Amniotic stem cell (primary cell): ENCODE measurements at places on chromosomes 13 and 19.
A peak's percentile ranks its signal among the peaks of the same experiment; 100 is the strongest.

- DNase-seq, result no peak
Measured at GRCh38 chr13:98096059-98096458, 46.8 kb upstream of the FARP1 start.

DNA sequence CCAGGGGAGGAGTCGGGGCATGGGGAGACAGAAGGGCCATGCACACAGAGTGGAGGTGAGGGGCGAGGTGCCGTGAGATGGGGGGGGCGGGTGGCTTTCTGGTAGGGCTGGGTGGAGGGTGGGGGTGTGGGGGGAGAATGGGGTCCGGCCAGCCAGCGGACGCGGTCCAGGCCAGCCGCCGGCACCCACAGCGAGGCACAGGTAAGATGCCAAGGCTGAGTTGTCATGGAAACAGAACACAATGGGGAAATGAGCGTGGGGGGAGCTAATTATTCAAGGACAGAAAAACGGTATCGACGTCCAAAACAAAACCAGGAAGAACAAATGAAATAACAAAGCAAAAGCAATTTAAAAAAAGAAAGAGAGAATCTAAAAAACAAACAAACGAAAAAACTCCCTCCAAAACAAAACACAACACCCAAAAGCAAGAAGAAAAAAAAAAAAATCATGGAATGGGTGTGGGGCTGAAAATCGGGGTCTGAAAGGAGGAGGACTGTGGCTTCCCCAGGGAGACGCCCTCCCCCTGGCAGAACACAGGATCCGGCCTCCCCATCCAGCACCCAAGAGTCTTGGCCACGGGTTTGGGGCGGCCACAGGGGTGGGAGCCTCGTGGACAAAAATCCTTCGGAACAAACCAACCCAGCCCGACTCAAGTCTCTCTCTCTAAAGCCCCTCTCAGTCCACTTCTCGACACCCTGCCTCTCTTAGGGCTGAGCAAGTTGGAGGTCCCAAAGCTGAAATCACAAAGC, 92.5 kb downstream of the PTPRS start:
- DNase-seq, result no peak

DNA sequence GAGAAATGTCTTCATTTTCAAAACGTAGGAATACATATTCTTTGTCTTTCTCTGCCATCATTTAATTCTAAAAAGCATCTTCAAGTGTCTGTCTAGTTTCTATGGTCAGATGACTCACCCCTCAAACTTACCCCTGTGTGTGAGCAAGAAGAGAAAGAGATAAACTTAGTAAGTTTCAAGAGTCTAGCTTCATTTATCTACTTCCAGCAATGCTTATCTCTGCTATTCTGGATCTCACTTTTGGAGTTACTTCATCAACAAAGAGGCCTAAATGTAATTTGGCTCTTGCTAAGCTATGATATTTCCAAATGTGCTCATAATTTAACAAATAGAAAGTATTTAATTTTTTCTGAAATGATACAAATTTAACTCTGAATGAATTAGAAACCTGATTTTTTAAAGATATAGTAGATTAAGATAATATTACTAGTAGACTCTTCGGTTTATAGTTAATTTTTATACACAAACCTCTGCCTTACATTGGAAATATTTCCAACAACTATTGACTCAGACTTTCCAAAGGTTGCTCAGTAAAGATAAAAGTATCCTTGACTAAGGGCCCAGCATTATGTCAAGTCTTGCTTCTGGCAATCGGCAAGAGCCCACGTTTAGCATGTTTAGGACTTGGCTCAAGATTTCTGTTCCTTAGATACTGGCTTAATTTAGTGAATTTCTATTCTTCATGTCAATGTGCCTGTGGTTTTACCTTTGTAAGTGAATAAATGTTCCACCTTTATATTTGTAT, 1511.0 kb upstream of the SLC10A2 start:
- DNase-seq, result no peak

DNA sequence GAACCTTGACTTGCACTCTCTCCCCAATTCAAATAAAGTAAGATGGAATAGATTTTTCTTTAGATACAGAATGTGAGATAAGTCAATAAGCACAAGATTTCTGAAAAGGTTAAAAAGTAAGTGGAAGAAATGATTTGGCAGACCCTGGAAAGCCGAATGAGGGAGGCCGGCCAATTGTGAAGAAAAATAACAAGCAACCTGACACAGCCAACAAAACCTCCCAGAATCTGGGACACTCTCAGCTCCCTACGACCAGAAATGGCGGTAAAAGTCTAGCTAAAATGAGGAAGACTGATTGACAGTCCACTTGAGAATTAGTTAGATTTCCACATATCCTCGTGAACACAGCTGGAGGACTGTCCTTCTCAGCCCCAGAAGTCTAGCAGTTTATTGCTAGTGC, 85.4 kb downstream of the KLF12 start:
- DNase-seq, result no peak

DNA sequence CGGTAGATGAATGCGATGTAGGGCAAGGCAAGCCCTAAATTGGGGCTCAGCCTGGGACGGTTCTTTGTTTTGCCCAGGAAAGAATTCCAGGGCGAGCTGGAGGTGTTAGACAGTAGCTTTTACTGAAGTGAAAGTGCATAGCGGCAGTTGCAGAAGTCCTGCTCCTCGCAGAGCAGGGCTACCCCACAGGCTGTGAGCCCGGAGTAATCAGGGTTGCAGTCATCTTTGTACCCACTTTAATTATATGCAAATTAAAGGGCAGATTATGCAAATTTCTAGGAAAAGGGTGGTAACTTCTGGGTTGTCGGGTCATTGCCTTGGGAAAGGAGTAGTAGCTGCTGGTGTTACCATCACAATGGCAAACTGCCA, 30.5 kb downstream of the VAV1 start:
- no peak for DNase-seq

DNA sequence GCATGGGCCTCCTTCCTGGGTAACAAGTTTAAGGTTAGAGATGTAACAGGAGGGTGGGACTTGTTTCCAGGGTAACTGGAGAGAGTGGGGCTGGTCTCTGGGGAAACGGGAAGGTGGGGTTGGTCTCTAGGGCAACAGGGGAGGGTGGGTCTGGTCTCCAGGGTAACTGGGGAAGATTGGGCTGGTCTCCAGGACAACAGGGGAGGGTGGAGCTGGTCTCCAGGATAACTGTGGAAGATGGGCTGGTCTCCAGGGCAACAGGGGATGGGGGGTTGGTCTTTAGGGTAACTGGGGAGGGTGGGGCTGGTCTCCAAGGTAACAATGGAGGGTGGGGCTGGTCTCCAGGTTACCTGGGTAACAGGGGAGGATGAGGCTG, 36.5 kb downstream of the SPTBN4 start:
- DNase-seq, result no peak

DNA sequence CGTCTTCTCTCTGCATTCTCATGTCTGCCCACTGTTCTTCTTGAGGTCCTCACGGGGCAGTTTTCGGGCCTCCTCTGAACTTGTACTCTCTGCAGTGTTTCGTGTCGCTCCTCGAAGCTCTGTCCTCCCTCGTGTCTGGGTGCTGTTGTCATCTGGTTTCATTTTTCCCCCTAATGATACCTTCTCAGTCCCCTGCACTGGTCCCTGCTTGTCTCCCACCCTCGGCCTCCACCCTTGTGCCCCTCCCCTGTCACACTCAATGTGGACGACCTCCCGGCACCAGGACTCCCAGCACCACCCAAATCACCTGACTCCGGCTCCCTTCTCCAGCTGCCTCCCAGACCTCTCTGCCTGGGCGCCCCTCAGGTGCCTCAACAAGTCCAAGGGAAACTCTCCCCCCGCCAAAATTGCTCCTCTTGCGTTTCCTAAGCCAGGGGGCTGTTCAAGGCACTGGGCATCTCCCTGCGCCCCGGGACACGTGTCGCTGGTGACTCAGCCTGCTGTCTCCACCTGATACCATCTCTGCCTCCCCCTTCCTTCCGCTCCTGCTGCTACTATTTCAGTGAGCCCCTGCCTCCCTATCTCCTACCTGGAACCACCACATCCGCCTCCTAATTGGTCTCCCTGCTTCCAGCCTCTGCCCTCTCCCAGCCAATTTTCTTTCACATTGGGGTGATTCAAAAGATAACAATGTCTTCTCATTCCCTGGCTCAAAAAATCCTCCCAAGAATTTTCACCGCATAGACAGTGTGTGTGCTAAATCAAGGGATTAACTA, 49.5 kb downstream of the RFX2 start:
- no peak for DNase-seq

GRCh38 chr13:98482476-98483444, 94.1 kb downstream of the STK24 start:
- DNase-seq, result no peak

GRCh38 chr19:53131085-53131590, 1.6 kb downstream of the ZNF415 start:
- no peak for DNase-seq

- no peak for DNase-seq
Measured at GRCh38 chr13:45788011-45788410, 63.5 kb downstream of the SIAH3 start.

DNA sequence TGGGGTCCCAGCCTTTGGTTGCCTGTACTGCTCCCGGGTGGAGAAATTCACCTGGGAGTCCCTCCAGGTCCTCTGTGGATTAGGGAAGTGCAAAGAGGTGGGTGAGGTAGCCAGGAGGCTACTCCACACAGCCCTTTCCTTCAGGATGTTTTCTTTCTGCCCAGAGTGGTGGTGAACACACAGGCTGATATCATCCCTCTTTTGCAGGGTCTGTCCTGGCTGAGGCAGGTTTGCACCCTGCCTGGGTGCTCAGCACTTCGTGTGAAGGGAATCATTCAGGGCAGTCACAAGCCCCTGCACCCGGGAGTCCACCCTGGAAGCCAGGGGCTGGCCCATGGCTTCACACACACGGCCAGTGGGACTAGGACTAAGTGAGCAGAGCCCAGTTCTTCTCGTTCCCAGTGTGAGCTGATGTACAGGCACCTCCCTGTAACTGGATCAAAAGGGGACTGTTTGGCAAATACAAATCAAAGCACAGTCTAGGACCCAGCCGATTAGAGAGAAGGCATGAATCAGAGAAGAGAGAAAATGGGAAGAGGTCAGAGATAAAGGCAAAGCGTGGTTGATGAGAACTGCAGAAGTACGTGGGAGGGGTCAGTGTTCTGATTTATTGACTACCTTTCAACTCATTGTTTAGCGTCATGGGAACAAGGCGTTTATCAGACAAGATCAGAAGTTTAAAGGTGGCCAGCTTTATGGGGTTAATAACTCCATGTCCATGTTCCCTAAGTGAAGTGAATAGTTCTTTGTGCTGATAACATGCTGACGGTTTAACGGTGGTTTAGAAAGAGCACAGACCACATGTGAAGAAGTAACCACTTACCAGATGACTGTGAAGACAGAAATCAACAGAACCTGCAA, 30.4 kb upstream of the SPATA13 start:
- DNase-seq, result no peak

- DNase-seq, result no peak
Measured at GRCh38 chr19:48950159-48950558, 4.5 kb upstream of the BAX start.

DNA sequence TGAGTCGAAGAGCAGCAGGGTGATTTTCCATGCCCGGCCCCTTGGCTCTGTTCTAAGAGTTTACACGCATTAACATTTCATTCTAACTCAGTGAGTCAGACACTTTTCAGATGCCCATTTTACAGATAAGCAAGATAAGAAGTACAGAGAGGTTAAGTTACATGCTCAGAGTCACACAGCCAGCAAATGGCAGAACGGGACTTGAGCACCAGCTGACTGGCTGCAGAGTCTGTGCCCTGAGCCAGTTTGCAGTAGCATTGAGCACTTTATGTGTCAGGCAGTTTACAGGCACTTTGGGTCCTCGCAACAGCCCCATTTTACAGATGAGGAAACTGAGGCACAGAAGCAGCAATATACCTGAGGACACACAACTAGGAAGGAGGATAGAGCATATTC, 19.0 kb downstream of the CCDC8 start:
- DNase-seq, result no peak

DNA sequence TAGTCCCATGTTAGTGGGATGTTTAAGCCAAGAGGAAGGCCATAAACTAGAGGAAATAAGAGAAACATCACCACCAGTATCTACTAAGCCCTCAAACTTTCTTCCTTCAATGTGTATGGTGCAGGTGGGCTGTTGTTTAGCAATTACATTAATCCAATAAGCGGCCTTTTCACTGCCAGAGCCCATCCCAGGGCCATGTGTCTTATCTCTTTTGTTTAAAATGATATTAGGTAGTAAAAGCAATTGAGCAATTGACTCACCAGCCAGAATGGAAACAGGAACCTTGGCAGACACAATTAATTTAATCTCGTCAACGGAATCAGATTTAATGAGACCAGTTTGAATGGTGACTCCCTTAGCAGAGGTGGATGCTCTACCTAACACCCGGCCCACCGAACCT, 1503.5 kb downstream of the UQCRFS1 start:
- DNase-seq, result no peak

GRCh38 chr19:33621811-33622504, at the start of gene CHST8:
Gene CHST8, plus strand, starts transcription at chr19:33621953. Its CDS starts 67,309 bp downstream, at chr19:33689262.
- DNase-seq, result peak; percentile 4
